Activated T-cell treated with anti-CD3 and anti-CD28 coated beads, Interleukin-2, amount 50 U/mL, for 4 hours (primary cell): ENCODE measurements at places on chromosomes 1 and 21. TPM values are rescaled to one million over a fixed set of nuclear protein-coding genes. Genes with fewer than 3 reads are reported as not detected.

DNA sequence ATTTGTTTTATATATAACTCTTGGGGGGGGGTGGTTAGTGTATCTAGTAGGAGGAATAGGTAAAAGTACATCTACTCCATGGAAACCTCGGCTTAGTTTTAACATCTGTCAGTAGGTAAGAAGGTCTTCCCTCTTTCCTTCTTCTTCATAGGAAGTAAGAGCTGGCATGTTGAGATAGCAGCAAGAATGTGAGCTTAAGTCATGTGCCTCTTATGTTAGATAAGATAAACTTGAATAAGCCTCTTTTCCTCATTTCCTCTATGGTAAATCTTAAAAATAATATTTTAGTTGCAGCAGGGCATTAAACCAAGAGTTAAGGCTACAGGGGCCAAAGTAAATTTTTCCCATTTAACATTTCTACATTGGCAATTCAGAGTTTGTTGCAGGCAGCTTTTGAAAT, 100.4 kb downstream of the MAP3K21 start:
- no peak for DNase-seq

- no peak for DNase-seq
Observed at GRCh38 chr1:221335161-221336101, 406.5 kb downstream of the DUSP10 start.

DNA sequence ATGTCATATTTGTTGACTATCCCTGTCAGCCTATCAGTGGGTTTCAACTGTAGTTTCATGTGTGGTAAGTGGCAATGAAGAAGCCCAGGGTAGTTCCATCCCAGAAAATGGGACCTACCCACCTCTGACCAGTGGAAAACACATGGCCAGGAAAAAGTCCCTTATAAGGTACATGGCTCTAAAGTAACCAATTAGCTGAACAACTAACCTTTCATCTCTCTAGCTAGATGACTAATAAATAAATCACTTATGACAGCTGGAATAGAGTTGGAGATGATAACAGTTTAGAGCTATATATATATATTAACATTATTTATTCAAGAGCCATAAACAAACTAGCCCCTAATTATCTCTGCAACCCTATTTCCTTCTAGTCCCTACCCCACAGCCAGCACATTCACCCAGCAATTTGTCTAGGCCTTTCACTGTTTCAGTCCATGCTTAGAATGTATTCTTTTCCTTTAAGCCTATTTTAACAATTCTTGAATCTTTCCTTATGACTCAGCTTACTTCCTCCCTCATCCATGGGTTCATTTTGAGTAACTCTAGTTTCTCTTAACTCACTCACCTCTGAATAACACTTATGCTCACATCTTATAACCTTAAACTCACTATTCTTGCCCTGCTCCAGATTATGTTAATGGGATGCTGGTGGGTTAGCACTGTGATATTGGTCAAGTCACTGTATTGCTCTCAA, 83.7 kb downstream of the TNFSF18 start:
- no peak for DNase-seq

GRCh38 chr1:92329347-92330129, 30.7 kb downstream of the RPAP2 start:
- DNase-seq = no peak

DNA sequence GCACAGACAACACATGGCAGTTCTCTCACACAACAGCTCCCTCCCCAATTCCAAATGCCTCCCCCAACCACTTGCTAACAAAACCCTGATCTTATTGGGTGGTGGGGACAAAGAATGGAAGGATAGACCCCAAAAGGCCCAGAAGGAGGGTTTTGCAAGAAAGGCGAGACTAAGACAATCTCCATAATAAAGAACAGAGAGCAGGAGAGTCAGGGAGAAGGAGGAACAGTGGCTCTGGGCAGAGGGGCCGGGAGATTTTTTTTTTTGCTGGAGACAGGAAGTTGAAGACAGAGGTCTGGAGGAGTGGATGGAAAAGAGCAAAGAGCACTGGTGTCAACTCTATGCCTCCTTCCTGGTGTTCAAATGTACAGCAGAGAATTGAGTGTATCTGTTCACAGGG, 6.5 kb upstream of the C1QA start:
- DNase-seq = no peak

DNA sequence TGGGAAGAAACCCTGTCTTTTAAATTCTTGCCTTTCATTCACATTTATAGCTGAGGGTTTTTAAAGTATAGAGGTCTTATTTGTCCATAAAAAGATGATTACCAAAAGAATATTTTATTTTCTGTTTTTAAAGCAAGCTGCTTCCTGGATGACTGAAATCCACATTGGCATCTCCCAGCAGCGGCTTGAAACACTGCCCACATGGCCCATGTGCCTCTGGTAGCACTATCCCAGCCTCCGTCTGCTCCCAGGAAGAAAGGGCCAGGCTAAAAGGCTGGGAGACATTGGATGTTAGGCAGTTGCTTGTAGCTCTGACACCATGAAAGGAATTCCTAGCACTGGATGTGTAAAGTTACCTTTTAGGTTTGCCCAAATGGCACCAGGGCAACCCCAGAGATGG, 169.9 kb upstream of the CACNA1E start:
- no peak for DNase-seq

GRCh38 chr21:30058928-30059327, 107.7 kb downstream of the CLDN17 start:
- no peak for DNase-seq

- no peak for DNase-seq
Observed at GRCh38 chr1:229378586-229379367, 35.9 kb upstream of the CCSAP start.

- no peak for DNase-seq
Observed at GRCh38 chr1:57063406-57064125, 97.8 kb upstream of the C8B start.

DNA sequence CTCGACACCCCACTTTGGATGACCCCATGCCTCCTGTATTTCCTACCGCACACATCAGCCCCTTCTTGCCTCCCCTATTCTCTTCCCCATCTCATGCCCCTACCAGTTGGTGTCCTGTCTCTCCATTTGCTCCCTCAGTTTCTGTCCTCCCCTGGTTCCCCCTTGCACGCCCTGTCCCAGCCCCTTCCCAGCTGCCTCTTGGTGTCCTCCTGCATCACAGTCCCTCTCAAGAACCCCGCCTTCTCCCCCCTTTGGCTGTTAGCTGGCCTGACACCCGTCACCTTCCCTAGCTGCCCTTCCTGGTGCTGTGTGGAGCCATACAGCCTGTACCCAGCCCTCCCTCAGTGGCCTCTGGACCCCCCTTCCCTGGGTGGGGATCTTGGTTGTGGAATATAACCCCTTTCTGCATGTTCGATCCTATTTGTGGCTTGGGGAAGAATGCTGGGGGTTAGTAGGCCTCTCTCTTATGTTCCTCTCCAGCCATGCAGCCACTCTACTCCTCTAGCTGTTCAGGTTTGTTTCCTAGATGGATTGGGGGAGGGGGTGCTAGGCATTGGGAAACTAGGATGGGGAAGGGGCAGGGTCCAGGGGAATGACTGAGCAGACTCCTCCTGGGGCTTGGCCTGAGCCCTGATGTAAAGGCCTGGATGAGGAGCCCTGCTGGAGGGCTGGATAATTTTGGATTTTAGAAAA, 41.4 kb upstream of the NFASC start:
- DNase-seq = no peak

DNA sequence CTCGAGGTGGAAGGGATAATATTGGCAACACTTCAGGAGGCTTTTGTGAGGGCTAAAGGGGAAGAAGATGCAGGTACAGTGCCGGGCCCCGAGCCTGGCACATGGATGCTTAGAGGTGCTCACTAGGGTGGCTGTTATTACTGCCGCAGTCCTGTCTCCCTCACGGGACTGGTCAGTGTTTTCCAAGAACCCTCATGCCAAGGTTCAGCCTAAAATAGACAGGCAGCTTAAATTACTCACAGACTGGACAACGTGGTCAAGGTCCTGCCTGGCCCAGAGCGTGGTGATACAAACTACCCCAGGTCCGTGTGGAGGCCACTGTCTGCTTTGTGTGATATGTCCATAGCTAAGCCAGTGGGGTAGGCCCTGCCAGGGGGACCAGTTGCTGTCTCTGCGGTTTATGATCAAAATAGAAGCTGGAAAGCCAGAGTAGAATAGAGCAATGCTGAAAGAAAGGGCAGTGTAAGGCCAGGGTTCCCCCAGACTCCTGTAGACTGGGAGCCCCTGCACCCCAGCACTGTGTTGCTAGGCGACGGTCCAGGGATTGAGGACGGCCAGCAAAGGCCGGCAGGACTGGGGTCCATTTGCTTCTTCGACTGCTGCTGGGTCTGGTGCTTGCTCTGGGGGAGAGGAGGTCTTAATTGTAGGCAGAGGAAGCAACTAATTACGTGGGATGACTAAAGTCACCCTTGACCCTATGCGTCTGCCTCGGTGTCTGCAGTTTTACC, 36.1 kb downstream of the ELAPOR1 start:
- no peak for DNase-seq

- no peak for DNase-seq
Observed at GRCh38 chr1:234397732-234398131, 24.5 kb downstream of the COA6 start.

GRCh38 chr21:45079351-45079750, 5.0 kb downstream of the ADARB1 start:
- DNase-seq = no peak

- DNase-seq = no peak
Observed at GRCh38 chr1:53442299-53442698, 16.9 kb upstream of the DMRTB1 start.

- no peak for DNase-seq
Observed at GRCh38 chr1:89254658-89255287, 17.9 kb downstream of the GBP5 start.

DNA sequence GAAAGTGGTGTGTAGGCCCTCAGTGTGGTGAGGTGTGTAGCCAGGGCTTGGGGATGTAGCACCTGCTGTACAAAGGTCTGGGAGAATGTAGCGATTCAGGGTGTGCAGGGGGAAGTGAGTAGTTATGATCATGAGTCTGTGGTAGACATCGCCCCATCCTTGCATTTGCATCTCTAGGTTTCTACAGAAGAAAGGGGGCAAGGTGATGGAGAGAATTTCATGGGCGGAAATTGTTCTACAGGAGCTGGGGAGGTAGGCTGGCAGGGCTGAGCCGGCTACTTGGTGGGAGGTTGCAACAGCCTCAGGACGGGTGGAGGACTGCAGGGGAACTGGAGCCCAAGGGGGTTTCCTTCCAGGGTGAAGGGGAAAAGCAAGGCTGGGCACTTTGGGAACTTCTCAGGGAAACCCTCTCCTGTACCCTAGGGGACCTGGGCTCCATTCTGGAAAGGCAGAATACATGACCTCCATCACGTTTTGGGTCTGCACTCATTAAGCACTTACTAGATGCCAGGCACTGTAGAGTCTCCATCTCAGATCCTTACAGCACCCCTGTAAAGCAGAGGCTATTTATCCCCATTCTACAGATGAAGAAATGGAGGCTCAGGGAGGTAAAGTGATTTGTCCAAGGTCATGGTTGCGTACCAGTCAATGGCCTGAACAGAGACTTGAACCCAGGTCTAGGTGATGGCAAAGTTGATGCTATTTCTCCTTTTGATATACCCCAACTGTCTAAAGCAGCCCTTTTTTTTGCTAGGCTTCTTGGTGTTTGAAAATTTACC, 14.5 kb upstream of the TNFRSF1B start:
- DNase-seq = no peak

GRCh38 chr1:39238476-39238875, 34.0 kb downstream of the MACF1 start:
- DNase-seq = no peak

GRCh38 chr1:34884536-34884935, 25.0 kb upstream of the SMIM12 start:
- DNase-seq = no peak

DNA sequence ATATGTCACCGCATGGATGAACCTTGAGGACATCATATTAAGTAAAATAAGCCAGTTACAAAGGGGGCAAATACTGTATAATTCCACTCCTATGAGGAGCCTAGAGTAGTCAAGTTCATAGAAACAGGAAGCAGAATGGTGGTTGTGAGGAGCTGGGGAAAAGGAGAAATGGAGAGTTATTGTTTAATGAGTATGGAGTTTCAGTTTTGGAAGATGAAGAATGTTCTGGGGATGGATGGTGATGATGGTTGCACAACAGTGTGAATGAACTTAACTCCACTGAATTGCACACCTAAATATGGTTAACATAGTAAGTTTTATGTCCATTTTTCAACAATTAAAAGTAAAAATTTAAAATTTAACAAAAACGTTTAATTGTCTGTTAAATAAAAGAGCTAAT, 220.9 kb upstream of the JUN start:
- no peak for DNase-seq

GRCh38 chr1:36086529-36087232, 2.0 kb upstream of the ADPRS start:
- DNase-seq = no peak

Gene ANXA9
- not detected for total RNA-seq

Gene MYBPH
- total RNA-seq = not detected

Gene S100A9
- total RNA-seq = not detected

Gene FAM20B
- 35.1 TPM for total RNA-seq

Gene LAX1
- 22.7 TPM for total RNA-seq

Gene SPRR1B
- total RNA-seq = not detected

Gene C1orf116
- 0.03 TPM for total RNA-seq

Gene HAO2
- total RNA-seq = not detected

Gene RNU1-1
- 1,622 TPM for total RNA-seq
